ENCODE measurements at places on chromosomes 1 and 21.

DNA sequence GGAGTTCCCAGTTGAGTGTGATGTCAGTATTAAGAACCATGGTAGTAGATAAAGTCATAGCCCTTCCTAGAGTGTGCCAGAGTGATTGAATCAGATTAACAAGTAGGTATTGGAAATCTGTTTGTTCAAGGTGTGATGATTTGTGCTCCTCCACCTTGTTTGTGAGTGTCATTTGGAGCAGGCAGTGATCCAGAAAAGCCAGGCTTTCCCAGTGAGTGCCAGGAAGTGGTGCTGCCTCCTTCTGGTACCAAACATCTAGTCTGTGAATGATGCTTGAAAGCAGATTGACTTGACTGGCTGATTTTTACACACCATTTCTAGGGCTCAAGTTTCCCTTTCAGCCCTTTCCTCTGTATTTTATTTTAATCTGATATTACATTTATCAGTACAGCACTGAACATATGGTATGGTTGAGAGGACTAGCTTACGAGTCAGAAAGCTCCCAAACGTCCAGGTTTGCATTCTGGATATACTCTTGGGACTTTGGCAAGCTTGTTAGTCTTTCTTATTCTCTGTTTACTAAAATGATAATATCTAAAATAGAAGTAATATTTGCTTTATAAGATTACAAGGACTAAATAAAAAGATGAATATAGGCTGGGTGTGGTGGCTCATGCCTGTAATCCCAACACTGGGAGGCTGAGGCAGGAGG lies 100.7 kb downstream of the PATJ start:
- DNase-seq, result no peak

- no peak for DNase-seq
These were observed at the start of gene FNDC7 for GRCh38 chr1:108712606-108713150. FNDC7 (plus strand) TSS chr1:108712908; CDS start chr1:108712934, 26 bp downstream.

DNA sequence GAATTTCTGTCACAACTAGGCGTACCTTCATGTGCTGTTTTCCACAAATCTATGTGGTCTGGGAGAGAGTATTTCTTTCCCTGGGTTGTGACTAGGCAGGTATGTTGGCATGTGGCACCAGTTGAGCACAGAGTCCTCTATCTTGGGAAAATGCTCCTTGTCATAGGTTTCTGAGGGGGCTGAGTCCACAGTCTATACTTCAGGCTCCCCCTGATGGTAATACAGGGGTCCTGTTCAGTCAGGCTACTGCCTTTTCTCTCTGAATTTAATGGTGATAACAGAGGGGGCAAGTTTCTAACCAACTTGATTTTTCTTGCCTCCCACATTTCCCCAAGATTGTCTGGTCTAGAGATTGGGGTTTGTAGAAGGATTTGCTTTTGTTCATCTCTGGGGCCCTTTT lies 35.8 kb downstream of the VANGL1 start:
- no peak for DNase-seq

GRCh38 chr1:246418565-246419312 lies 88.3 kb downstream of the SMYD3 start:
- no peak for DNase-seq

DNA sequence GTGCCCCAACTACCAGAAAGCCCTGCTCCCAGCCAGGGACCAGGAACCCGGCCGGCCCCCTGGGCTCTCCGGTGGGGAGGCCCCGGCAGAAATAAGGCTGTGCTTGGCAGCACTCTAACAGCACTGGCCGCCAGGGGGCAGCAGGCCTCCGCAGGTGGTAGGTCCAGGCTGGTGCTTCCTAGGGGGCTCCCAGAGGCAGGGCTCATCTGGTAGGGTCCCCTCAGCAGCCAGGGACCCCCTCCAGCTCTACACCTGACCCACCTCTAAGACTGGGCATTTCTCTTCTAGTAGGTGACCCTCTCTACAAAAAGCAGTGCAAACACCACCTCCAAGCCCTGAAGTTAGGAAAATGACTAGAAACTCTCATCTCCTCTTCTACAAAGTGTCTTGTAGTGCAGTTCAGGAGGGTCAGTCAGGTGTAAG lies 85.6 kb downstream of the STUM start:
- peak; percentile 40 for DNase-seq

DNA sequence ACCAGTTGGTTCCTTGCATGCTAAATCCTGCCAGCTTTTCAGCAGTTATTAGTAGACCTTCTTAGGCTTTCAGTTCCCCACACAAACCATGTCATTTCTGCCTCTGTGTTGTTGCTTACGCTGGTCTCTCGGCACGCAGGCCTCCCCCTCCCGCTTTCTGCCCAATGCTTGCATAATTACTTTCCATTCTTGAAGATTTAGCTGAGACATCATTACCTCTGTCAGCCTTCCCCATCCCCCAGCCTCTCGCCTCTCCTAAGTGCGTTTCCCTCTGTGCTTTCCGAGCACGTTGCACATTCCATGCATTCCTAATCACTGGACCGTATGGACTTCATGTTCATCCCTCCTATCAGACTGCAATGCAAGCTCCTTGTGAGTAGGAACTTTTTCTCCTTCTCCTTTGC lies 26.8 kb downstream of the TSHB start:
- DNase-seq, result no peak

DNA sequence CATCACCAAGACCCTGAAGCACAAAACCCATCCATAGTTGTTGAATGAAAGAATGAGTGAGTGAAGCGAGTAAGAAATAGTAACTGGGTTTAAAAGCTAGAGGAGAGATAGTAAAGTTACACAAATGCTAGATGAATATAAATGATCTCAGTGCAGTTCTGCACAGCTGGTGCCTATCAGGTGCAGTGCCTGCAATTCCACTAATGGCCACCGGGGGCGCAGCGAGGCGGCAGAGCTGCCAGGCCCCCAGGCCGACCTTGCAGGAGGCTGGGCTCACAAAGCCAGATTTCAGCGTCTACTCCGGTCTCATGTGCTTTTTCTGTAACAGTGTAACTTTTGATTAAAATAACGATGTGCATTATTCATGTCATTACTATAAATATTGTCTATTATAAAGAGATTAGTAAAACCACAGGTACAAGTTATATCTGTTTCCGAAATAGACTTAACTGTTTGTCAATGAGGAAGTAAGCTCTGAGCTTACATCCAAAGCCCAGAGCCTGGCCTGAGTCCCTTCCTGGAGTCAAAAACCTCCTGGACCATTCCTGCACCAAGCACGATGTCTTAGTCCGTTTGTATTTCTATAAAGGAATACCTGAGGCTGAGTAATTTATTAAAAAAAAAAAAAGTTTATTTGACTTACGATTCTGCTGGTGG lies 477.6 kb downstream of the NPHP4 start:
- peak; percentile 61 for DNase-seq

DNA sequence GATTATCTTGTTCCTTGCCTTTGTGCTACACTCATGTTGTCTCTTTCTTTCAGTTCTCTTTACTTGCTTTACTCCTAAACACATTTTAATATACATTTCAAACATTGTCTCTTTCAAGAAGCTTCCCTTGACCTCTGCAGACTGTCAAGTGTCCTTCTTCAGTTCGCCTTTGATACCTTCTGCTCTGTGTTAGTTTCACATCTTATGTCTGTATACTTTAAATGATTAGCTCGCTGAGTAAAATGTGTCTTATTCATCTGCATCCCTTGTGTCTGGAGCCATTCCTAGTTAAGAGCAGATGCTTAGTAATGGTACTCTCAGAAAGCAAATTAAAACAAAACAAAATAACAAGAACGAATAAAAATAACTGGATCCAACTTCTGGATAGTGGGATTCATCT lies 303.3 kb downstream of the S1PR1 start:
- DNase-seq, result no peak

GRCh38 chr1:9615316-9616063 lies 26.8 kb downstream of the TMEM201 start:
- no peak for DNase-seq

GRCh38 chr1:150484431-150484830 lies 2.8 kb upstream of the TARS2 start:
- DNase-seq, result no peak

DNA sequence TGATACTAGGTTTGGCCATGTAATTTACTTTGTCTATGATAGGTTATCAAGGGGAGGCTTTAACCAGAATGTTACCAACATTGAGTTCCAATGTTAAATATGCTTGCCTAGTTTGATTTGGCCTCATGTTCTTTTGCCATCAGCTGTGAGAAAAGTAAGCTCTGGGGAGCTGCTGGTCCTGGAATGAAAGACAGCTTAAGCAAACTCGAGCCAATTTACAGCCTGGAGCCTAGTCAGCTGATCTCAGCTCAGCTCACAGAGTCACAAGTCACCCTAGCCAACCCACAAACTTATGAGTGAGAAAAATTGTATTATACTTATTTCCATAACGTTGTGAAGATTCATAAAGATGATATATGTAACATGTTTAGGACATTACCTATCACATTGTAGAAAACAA lies 426.7 kb downstream of the RWDD3 start:
- DNase-seq, result no peak

GRCh38 chr1:225486856-225487255 lies 59.0 kb upstream of the LBR start:
- DNase-seq, result no peak

DNA sequence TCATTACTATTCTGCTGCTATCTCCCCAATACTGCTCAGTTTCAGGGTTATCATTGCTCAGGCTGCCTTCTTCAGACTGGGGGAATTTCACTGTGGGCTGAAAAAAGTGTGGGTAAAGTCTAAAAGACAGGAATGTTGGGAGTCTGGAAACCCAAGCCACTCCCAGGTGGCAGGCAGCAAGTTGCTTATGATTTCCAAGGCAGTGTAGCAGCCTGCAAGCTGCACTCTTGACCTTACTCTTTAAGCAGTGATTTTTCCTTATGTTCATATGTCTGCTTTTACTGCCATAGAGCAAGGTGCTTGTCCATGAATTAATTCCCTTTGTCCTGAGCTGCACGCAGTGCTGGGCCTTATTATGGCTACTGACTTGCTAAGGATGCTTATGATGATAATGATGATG lies 53.1 kb downstream of the PHC2 start:
- no peak for DNase-seq

GRCh38 chr1:214485151-214485550 lies 66.3 kb downstream of the PTPN14 start:
- no peak for DNase-seq

- no peak for DNase-seq
These were observed 6.3 kb downstream of the MORN1 start for GRCh38 chr1:2384941-2385481.

DNA sequence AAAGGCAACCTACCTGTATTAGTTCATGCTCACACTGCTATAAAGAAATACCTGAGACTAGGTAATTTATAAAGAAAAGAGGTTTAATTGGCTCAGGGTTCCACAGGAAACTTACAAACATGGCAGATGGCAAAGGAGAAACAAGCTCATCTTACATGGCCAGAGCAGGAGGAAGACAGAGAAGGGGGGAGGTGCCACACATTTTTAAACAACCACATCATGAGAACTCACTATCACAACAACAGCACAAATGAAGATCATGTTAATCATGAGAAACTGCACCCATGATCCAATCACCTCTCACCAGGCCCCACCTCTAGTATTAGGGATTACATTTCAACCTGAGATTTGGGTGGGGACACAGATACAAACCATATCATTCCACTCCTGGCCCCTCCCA lies 90.6 kb upstream of the KCTD3 start:
- DNase-seq, result no peak

DNA sequence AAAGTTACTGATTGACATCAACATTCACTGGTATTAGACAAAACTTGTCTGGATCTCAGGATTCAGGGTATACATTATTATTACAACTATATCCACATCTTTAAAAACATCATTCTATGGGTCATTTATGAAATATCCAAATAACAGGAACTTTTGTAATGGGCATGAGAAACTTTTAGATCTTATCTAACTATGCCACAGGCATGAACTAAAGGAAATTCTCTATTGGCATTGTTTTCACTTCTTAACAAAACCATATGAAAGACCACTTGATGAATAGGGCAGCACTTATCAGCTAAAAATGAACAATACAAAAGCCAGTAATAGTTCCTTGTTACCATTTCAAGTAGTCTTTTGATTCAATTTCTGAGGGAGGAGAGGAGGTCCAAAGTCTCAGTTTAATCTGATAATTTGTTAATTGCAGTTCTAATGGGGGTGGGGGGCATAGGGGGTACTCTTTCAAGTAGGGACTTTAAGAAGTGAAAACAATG lies 30.8 kb upstream of the CPLANE2 start:
- DNase-seq, result no peak

- no peak for DNase-seq
These were observed 90.0 kb downstream of the ARHGEF10L start for GRCh38 chr1:17629460-17629859.

GRCh38 chr1:42927920-42928505 lies 30.7 kb downstream of the SLC2A1 start:
- no peak for DNase-seq

DNA sequence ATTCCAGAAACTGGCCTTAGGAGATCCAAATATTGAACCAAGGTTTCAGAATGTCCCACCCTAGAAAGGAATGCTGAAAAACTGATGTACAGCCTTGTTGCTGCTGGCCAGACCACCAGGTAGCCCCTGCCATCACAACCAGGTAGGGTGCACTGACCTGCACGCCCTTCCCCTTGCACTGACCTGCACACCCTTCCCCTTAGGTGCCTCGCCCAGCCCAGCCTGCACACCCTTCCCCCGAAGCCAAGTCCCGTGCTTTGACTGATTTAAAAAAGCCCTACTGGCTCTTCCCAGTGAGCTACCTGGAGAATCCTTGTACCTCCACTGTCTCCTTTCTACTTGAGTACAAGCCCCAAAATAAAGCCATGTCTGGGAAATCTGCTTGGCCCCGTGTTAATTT lies 26.3 kb upstream of the C1orf198 start:
- no peak for DNase-seq

DNA sequence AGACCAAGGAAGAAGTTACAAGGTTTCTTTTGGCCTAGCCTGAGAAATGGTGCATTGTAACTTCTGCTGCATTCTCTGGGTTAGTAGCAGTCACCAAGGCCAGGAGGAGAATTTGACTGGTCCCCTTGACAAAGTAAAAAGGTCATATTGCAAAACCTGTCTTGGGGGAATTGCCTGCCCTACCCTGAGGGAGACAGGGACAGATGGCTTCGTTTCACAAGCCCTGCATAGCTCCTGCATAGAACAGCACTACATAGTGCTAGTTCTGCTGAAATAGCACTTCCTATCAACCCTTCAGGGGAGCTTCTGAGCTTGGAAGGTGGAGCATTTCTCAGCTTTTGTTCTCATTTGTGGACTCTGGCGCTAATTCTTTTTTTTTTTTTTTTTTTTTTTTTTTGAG lies 20.4 kb upstream of the AK2 start:
- DNase-seq, result no peak

GRCh38 chr21:36155603-36156338 lies 853 bp upstream of the DOP1B start:
- peak; percentile 53 for DNase-seq

GRCh38 chr21:44070391-44070790 lies 36.8 kb upstream of the PWP2 start:
- DNase-seq, result no peak

DNA sequence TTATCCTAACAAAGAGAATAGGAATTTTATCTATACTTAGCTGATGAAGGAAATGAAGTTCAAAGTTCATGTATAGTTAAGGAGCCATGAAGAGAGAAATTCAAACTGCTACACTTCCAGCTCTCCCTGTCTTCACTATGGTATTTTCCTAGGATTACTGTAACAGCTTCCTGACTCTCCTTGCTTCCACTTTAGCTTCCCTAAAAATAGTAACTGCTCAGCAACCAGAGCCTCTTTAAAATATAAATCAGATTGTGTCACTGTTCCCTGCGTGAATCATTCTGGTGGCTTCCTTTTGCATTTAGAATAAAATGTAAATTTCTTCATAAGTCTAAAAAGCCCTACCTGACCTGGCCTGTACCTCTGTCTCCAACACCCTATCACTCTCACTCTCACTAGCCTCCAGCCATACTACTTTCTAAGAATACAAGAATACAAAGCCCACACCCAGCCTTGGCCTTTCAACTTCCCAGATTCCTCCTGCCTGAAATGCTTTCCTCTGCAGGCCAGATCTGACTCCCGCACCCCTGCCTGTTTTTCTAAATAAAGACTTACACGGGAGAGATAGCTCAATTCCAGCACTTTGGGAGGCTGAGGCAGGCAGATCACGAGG lies 30.5 kb downstream of the OR10J1 start:
- no peak for DNase-seq

All from DMS153 (cell line).